ENCODE measurements at places on chromosomes 5 and 9.

- no peak for DNase-seq
Observed at GRCh38 chr5:88758184-88758583, 124.8 kb downstream of the MEF2C start.

GRCh38 chr9:113922160-113922559 is 46.1 kb downstream of the ZNF618 start:
- DNase-seq, result peak; percentile 69

- DNase-seq, result no peak
Observed at GRCh38 chr5:181204826-181205760, at the start of gene TRIM7. TRIM7 (minus strand) TSS chr5:181205196; CDS start chr5:181205110, 86 bp downstream.

- no peak for DNase-seq
Observed at GRCh38 chr5:6446626-6447309, 1.9 kb upstream of the UBE2QL1 start.

DNA sequence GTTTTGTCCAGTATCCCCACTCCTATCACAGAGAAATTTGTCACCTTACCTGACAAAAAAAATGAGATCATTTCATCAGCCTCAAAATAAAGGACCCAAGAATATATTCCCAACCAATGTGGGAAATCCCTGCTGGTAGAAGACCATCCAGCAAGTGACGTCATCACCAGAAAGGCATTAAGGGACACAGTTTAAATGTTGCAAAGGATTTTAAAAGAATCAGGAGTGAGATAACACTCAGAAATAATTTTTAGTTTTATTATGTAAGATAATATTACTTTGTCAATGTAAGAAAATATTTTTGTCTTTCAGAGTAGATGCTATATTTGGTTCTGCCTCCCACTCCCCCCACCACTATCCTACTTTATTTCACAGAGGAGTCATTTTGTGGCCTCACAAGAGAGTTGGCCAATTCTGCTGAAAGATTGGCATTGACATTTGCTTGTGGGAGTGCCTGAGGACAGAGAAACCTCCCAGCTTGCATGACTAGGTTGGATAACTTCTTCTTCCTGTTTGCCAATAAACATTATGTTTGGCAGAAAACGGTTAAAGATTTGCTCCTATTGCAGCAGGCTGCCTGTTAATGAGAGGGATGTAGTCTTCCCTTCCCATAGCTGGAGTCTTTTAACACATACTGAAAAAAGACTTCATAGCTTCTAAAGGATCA is 288.6 kb upstream of the DAB2 start:
- peak; percentile 58 for DNase-seq

DNA sequence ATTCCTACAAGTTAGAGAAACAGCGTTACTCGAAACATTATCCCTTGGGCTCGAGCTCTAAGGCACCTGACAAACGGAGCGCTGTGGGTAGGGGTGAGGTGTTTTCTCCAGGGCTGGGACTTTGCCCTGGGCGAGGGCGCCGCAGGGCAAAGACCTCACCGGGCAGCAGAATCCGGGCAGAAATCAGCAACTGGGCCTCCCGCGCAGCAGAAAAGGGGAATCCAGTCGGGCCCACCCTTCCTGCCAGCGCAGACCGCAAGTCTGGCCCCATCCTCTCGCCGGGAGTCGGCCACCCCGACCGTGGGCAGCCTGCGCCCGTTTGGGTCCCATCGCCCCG is 430 bp upstream of the MSH3 start:
- DNase-seq, result no peak

DNA sequence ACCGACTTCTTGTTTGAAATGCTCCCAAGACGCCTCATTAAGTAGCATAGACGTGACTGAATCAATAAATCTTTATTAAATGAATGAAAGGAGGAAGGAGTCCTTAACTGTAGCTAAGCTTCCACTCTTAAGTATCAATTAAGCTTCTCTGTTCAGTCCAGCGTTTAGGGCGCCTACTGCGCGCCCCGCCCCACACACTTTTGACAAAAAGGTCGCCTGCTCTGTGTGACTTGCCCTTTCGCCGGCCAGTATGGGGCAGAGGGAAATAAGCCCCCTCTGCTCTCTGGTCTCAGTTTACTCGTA is 662 bp upstream of the DOLPP1 start:
- DNase-seq, result no peak

DNA sequence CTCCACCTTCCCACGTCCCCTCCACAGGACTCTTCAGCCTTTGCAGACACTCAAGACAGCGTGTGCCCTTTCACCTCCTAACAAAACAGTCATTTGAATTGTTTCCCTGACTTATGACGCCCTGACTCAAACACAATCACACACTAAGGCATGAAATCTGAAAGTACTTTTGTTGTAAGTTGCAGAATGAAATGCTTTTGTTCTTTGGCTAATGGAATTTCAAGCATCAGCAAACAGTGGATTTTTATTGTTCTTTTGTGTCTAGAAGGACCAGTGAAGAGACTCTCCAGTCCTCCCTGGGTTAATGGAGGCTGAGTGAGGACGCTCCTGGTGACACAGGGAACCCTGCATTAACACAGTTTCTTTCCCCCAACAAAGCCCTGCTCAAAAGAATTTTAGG is 380.1 kb downstream of the CTNND2 start:
- DNase-seq, result no peak

GRCh38 chr5:141872496-141873356 is 5.5 kb downstream of the PCDH1 start:
- DNase-seq, result no peak

GRCh38 chr9:79588488-79589223 is 16.9 kb downstream of the TLE4 start:
- no peak for DNase-seq

GRCh38 chr9:37732086-37732741 is 21.4 kb upstream of the TRMT10B start:
- DNase-seq, result no peak

DNA sequence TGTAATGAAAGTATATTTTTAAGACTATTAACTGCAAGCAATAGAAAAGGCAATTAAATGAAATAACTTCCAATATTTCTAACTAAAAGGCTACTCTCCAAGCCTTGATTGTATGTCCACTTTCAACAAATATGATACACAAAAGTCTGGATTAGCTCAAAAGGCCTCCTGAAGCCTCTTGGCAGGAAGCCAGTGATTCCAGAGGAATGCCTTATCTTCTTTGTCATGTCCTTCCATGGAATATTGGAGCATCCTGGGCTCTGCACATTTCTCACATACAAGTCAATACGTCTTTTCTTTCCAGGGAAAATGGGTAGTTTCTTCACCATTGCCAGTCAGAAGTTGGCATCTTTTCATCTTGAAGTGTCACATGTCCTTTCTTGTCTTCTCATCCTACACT is 357.8 kb downstream of the KDM4C start:
- DNase-seq, result no peak

- DNase-seq, result no peak
Observed at GRCh38 chr9:114824110-114824509, 18.3 kb upstream of the TNFSF15 start.

GRCh38 chr5:81783401-81783800 is 32.5 kb upstream of the SSBP2 start:
- DNase-seq, result no peak

DNA sequence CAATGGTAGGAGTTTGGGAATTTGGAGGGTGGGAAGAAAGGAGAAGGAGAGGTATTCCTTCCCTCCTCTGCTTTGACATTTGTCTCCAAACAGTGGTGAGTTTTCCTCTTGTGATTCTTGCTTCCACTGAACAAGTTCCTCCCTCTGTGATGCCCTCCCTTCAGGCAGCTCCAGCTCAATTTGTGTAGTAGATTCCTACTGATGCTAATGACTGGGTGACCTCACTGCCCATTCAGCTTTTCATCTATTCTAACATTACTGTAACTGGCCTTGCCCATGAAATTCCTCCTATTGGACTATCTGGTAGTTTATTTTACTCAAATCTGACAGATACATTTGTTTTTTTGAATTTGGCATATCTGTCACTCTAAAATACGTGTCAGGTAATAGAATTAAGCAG is 121.4 kb downstream of the NFIB start:
- no peak for DNase-seq

DNA sequence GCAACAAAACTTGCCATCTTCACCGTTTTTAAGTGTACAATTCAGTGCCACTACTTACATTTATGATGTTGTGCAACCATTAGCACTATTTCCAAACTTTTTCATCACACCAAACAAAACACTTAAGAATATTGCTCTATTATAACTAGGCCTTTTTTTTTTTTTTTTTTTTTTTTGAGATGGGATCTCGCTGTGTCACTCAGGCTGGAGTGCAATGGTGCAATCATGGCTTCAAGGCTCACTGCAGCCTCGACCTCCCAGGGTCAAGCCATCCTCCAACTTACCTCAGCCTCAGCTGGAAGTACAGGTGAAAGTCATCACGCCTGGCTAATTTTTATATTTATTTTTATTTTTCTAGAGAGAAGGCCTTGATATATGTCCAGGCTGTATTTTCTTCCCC is 22.3 kb upstream of the LMNB1 start:
- no peak for DNase-seq

DNA sequence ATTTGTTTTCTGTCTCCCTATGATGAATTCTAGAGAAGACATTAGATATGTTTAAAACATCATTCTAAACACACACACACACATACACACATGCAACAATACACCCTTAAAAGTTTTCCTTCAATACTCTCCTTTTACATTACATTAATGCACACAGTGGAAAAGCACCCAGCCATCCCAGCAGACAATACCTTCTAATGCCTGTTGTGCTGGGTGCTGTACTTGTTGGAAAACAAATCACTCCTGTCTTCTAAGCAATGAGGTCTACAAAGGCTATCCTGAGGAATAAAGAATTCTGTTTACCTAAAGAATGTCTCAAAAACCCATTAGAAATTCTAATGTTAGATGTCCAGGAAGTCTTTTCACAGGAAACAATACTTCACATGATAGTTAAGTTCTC is 259.1 kb upstream of the PPP1R2B start:
- no peak for DNase-seq

DNA sequence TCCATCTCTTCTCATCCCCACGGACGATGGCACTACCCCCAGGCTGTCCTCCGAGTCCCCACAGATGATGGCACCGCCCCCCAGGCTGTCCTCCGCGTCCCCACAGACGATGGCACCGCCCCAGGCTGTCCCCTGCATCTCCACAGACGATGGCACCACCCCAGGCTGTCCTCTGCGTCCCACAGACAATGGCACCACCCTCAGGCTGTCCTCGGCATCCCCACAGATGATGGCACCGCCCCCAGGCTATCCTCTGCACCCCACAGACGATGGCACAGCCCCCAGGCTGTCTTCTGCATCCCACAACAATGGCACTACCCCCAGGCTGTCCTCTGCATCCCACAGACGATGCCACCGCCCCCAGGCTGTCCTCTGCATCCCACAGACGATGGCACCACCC is 57.4 kb upstream of the PTCH1 start:
- DNase-seq, result no peak

DNA sequence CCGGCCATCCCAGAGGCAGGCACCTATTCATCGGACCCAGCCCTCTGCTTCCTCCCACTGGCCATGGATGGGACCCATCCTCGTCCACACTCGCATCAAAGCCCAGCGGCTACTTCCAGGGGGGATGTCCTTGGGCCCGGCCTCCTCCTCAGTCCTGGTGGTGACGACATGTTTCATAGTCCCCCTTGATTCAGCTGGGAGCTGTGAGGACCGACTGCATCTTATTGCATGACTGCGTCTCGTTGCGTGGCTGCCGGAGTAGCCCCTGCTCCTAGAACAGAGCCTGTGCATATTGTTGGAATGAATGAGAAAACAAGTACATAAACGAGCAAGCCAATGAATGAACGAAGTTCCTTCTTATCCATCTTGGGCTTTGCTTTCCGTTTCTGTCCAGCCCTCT is 12.8 kb downstream of the NCS1 start:
- DNase-seq, result no peak

DNA sequence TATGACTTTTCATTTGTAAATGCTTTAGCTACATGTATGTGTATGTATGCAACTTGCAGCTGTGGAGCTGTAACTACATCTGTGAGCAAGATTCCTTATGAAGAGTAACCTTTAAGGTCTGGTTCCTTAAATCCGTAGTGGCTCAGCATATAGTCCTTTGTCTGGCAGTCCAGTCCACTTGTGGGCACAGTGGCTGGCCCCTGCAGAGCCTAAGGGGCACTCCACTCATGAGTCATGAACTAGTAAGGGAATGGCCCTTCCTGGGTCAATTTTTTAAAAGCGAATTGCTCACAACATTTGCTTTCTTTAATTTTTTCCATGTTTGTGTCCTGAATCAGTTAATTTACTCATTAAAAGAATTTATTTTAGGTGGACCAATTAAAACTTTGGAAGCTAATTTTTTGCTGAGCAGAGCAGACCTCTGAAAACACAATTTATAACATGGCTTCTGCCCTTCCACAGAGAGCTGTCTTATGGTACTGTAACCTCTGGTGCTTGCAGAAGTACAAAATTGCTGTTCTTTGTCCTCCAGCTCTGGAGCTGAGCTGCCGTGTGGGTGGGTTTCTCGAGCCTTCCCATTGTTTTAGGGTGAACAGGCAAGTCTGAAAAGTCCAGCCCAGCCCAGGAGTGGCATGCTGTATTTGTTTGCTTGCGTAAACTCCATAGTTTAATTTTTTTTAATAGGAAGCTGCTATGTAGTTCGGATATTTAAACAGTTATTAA is 110.1 kb downstream of the MVB12B start:
- no peak for DNase-seq

DNA sequence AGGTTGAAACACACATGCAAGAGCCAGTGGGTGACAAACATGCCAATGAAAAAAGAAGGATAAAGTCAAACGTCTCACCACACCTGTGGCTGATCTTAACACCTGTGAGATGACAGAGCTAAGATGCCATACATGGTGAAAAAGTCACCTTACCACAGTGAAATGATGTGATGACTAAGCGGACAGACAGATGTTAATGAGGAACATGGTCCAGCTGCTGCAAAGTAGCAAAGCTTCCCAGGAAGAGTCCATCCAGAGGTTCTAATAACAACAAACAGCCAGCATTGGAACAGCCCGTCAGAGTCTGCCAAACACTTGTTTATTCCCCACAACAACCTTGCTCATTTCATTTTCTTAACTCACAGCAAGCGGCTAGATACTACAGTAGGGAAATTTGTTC is 1.9 kb downstream of the KIAA1191 start:
- peak; percentile 58 for DNase-seq

DNA sequence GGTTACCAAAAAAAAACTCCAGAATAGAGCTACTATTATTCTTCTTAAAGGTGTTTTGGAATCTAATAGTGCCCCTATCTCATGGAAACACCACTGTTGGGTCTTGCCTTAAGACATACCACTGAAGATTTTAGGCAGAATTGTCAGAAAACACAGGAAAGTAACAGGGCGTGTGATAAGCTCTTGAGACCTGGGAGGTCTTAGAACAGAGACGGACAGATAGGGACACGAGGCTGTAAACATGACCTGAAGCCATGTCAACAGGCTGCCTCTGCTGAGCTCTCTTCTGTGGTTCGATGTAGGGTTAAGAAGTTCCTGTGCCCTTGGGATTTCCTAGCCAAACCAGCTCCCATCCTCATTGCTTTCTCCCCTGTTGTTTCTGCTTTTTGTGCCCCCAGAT is 69.3 kb downstream of the CTSL start:
- DNase-seq, result no peak

GRCh38 chr9:95087659-95088242 is 229.8 kb downstream of the FANCC start:
- no peak for DNase-seq

DNA sequence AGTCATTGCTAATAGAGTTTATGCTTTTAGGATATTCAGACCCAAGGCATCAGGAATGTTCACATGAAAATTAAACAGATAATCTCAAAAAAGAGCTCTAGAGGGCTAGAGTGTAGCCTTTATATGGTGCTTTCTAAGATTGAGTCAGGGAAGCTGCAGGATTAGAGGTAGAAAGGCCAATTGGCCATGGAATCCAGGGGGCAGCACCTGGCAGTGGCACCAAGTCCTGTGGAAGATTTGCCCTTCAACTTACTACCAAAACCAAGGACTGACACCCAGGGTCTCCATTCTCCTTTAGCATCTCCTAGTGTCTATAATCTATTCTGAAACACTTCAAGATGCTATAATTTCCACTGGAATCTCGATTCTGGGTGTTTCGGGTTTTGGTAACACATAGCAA is 112.4 kb downstream of the ACER2 start:
- no peak for DNase-seq
